Cerebellar nuclear complex (tissue), 1 donor: ENCODE measurements at places on chromosomes 7 and 10.

- no peak for DNase-seq
These were observed 795 bp downstream of the PRF1 start for GRCh38 chr10:70601746-70602145.

DNA sequence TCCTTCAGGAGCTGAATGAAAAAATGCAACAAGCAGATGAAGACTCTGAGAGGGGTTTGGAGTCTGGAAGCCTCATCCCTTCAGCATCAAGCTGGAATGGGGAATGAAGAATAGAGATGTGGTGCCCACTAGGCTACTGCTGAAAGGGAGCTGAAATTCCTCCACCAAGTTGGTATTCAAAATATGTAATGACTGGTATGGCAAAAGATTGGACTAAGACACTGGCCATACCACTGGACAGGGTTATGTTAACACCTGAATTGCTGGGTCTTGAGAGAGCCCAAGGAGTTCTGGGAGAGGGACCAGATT lies 5.4 kb downstream of the IFIT2 start:
- DNase-seq = no peak

DNA sequence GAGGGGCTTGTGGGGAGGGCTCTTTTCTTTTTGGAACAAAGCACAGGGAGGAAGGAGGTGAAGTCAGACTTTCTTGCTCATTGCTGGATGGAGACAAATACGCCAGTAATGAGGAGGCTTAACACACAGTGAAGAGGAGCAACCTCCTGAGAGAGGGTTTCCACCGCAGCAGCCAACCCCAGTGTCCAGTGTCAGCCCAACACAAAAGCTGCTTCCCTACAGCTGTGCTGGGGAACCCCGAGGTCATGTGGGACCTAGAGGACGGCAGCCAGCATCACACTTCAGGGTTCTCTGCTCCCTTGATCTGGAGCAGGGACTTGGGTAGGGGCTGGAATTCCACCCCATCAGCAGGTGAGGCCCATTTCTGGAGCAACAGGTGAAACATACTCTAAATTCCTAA lies 7.7 kb downstream of the BLNK start:
- DNase-seq = no peak

- DNase-seq = no peak
These were observed 1126.2 kb downstream of the TYW1 start for GRCh38 chr7:68122801-68123200.

- DNase-seq = no peak
These were observed 940.1 kb upstream of the SORCS1 start for GRCh38 chr10:108104551-108105156.

GRCh38 chr7:73850781-73851207 lies 8.5 kb upstream of the METTL27 start:
- no peak for DNase-seq

DNA sequence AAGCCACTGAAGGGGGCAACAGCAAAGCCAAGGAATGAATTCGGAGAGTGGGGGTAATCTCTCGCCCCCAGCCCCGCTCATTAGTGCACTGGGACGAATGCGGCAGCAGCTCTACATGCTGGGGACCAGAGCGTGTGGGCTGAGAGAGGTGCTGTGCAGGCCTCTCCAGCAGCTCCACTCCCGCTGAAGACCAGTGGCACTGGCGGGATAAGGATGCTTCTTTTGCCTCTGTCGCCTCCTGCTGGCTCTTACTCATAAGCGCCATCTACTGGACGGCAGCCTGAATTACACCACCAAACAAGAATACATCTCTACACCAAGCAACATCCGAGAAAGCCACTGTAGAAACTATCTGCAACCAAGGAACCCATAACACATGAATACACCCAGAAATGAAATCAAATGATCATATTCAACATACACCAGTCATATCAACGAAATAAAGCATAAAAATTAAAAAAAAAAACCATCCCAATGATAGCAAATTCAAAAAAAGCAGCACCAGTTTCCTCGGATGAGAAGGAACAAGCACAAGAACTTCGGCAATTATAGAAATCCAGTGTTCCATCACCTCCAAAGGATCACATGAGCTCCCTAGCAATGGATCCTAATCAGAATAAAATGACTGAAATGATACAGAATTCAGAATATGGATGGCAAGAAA lies 79.0 kb upstream of the TMEM168 start:
- DNase-seq = no peak

- no peak for DNase-seq
These were observed 88.0 kb downstream of the GLRX3 start for GRCh38 chr10:130224228-130224627.

DNA sequence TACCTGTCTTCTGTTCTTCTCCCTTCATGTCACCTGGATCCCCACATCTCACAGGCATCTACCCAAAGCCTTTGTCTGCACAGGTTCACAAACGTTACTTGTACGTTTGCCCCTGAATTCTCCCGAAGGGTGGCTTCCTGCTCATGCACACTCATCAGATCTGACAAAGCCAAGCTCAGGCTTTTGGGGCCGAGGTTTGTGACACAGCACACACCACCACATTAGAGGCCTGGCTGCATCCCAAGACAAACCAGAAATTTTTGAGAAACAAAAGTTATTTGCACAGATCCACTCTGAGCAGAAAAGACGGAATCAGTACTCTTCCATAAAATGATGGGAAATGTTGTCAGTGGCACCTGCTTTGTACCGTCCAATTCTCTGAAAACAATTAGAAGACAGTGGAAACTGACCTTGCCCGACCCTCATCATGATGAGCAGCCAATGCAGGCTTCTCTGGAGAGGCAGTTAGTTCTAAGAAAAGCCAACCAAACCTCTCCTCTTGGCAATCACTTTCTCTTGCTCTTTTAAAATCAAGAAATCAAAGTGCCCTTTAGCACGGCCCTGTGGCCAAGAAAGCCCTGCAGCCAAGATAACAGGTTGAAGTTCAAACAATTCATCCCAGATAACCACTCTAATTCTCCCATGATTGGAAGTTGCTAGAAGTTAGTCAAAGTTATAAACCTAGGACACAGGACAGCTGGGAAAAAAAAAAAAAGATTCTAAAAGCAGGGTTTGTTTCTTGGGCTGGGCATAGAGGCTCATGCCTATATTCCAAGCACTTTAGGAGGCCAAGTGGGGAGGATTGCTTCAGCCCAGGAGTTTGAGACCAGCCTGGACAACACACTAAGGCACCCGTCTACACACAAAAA lies 13.6 kb upstream of the SVIL start:
- DNase-seq = no peak

DNA sequence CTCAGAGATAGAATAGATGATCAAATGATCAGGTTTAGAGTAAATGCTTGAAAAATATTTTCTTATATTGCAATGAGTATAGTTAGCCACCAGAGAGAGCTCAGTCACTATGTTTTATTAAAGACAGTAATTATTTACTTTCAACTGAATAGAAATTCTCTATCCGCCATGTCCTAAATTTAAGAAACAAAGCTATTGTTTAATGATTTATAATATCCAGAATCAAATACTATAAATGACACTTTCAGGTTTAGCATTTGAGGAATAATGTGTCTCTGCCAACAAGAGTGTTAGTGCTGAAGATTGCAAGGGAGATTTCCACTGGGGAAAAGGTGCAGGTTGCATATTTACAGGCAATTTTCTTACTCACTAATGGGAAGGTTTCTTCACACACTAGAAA lies 184.7 kb downstream of the DGKB start:
- no peak for DNase-seq

DNA sequence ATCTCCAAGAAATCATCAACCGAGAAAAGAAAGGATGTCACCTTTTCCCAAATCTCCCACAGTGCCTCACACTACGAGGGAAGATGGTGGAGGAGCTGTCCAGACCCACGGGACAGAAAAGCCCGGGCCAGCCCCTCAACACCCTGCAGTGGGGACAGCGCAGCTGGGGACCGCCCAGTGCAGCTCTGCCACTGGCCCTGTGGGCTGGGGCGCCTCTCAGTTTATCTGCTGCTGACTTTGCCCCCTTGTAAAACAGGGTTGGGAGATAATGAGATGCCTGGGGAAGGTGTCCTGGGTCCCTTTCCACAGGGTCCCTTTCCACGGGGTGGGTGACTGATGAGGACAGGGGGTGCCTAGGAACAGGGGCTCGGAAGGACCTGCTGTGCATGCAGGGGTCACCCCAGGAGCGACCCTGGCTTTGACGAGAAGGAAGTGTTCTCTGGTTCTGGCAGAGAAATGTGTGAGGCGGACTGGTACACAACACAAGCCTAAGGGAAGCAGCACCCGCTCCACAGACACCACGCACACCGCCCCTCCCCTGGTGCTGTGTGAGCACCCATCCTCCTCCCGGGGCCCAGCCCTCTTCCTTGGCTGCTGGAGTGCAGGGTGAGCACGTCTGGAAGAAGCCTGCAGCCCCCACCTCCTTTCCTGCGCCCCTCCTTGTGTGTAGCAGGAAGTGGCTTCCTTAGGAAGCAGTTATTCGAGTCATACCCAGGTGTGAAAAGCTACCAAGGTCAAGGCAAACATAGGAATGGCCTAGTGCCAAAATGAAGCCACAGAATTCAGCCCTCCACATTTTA lies 339.9 kb downstream of the DNAJB6 start:
- no peak for DNase-seq

- no peak for DNase-seq
These were observed 19.9 kb downstream of the ATAD1 start for GRCh38 chr10:87798082-87798481.
